Brain microvascular endothelial cell (primary cell): ENCODE measurements at places on chromosomes 11 and 22.

DNA sequence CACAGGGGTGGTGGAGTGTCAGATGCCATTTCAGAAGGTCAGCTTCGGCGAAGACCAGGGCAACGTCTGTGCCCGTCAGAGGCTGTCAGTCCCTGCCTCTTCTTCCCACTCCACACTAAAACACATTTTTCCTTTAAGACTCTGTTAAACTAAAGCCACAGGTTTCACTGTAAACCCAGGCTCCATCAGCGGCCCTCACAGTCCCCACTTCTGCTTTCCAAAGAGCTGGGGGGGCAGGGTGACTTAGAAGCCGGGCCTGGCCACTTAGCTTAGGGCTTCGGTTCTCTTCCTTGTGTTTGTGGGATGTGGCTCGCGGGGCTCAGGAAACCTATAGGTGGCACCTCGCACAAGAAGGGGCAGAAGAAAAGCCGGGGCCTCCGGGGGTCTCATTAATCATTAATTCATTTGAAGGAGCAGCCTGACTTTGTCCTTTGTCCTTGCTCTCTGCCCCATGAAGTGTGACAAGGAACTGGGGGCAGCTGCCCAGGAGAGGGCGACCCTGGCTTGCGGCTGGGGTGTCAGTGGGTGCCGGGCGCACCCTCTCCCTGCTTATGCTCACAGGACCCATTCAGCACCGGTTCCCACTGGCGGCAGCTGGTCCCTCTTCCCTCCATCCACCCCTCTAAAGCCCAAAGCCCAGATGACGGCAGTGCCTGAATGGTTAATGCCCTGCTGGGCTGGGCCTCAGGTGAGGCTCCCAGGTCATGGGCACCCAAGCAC, 4.1 kb downstream of the SLC25A45 start:
- DNase-seq, result no peak

DNA sequence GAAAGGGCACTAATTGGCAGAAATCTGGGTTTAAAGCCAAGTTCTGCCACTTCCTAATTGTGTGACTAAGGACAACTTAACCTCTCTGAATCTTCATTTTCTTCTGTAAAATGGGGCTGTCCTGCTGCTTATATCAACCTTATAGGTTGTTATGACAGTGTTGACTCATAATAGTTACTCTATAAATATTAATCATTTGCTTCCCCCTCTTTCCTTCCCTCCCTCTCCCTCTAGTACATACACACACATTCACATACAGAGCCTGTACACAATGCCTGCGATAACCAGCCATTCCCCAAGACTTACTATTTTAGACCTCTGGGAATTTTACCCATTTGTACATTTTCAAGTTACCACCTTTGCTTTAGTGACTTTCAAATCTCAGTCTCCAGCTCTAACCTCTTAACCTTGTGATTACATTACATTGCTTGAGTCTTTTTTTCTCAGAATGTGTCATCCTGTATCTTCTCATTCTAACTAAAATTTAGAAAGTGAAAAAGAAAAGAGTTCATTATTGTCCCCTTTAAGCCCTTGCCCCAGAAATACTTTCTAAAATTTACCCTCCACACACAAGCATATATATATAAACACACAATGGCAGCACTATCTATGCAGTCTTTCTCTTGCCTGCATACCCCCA, 31.9 kb downstream of the GDPD4 start:
- peak; percentile 29 for DNase-seq

- no peak for DNase-seq
Observed at GRCh38 chr22:40586781-40587180, 49.7 kb downstream of the MRTFA start.

DNA sequence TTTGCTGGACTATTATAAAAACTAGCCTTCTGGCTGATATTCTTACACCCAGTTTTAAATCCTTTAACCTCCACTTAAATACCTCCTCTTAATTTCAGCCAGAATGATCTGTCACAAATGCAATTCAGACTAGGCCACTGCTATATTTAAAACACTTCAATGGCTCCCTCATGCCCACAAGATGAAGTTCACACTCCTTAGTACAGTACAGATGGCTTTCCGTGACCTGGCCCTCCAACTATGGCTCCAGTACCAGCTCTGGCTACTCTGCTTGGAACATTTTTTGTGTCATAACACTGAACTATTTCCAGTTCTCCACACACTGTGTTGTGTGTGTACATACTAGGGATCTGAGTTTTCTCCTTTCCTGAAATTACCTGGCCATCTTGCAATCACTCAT, 353.4 kb downstream of the SOX6 start:
- DNase-seq, result no peak

GRCh38 chr11:7871056-7871455, 60.0 kb downstream of the OR10A6 start:
- no peak for DNase-seq

GRCh38 chr11:117928446-117929141, 608 bp downstream of the TMPRSS13 start:
- DNase-seq, result no peak

- no peak for DNase-seq
Observed at GRCh38 chr11:33044285-33044756, 4.9 kb downstream of the TCP11L1 start.

DNA sequence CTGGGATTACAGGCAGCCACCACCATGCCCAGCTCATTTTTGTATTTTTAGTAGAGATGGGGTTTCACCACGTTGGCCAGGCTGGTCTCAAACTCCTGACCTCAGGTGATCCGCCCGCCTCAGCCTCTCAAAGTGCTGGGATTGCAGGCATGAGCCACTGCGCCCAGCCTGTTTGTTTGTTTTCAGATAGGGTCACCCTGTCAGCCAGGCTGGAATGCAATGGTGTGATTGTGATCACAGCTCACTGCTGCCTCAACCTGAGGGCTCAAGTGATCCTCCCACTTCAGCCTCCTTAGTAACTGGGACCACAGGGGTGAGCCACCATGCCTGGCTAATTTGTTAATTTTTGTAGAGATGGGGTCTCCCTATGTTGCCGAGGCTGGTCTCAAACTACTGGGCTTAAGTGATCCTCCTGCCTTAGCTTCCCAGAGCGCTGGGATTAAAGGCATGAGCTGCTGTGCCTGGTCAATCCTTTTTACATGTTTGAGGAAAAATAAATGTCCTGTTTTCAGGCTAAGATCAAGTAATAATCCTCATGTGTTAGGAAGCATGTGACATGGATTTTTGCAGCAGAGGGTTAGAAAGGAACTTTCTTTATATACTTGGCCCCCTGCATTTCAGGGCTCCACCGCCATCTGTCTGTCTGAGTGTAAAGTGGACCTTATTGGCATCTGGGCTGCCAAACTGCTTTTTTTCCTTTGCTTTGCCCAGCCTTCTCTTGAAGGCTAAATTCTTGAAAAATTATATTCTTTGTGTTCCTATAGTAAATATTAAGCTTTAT, 4.8 kb upstream of the SLC3A2 start:
- no peak for DNase-seq

- DNase-seq, result no peak
Observed at GRCh38 chr11:71342116-71342515, 89.7 kb upstream of the SHANK2 start.

DNA sequence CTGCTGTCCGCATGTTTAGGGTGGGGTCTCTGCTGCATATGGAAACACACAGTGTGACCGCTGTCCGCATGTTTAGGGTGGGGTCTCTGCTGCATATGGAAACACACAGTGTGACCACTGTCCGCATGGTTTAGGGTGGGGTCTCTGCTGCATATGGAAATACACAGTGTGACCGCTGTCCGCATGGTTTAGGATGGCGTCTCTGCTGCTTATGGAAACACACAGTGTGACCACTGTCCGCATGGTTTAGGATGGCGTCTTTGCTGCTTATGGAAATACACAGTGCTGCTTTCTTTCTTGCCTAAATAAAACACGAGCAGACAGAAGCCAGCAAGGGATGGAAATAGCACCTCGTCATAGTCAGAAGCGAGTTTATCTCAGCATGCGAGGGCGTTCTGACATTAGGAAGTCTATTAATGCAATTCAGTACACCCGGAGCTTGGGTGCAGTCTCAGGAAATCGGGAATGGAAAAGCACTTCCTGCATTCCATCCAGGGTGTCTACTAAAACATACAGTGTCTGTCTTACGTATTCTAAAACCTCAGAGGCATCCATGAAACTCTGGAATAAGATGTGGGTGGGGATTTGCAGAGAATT, 32.6 kb upstream of the TOLLIP start:
- DNase-seq, result peak; percentile 49

DNA sequence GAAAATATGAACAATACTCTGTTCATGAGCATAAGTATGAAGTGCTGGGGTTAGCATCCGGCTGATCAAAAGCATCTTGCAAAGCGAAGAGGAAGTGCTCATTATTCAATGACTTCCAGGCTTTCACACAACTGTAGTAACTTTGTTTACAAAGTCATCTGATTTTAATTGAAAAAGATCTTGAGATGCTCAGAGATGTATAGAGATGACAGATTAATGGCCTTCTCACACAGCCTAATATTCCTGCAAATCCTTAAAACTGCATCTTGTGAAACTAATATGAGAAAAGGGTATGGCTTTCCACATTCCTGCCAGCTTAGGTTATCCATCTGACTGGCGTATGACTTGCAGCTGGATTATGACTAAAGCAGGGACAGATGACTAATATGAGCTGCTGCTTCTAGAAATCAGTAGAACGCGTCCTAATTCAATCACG, 125.4 kb downstream of the CASP12 start:
- peak; percentile 94 for DNase-seq

DNA sequence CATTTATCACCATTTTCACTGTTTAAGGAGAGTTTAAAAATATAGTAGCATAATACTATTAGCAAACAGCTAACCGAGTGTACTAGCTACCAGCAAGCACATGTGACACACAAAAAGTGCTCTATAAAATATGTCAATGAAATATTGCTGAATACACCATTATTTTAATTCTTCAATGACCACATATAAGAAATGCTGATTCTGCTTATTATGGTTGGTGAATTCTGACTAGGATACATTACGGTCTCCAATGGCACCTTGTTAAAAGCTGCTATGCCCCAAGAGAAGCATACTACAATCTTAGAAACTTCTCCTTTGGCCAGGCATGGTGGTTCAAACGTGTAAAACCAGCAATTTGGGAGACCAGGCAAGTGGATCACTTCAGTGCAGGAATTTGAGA, 129.8 kb downstream of the MRTFA start:
- no peak for DNase-seq

- no peak for DNase-seq
Observed at GRCh38 chr11:1287928-1288327, 21.5 kb downstream of the TOLLIP start.

DNA sequence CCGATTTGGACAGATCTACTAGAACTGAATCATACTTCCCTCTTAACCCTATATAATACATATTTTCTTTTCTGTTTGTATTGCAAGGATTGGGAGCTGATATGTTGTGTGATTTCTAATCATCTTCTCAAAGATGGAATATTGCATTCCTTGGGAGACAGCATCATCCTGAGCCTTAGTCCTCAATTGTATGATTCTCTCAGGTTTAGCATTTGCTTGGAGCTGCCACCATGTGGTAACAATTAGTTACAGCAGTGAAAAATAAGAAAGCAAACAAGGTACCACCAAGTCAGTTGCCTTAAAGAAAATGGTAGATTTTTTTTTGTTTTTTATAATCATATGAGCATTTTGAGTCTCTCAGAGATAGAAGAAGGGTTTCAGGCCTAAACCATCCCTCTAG, 11.9 kb downstream of the SNX19 start:
- DNase-seq, result no peak

- no peak for DNase-seq
Observed at GRCh38 chr11:69003301-69003865, 9.7 kb downstream of the MRGPRF start.

- no peak for DNase-seq
Observed at GRCh38 chr11:62217191-62217748, 8.8 kb downstream of the SCGB2A1 start.

GRCh38 chr11:69909561-69910518, 90.6 kb upstream of the FGF3 start:
- no peak for DNase-seq

- DNase-seq, result no peak
Observed at GRCh38 chr11:61290905-61291690, 4.0 kb downstream of the VWCE start.

DNA sequence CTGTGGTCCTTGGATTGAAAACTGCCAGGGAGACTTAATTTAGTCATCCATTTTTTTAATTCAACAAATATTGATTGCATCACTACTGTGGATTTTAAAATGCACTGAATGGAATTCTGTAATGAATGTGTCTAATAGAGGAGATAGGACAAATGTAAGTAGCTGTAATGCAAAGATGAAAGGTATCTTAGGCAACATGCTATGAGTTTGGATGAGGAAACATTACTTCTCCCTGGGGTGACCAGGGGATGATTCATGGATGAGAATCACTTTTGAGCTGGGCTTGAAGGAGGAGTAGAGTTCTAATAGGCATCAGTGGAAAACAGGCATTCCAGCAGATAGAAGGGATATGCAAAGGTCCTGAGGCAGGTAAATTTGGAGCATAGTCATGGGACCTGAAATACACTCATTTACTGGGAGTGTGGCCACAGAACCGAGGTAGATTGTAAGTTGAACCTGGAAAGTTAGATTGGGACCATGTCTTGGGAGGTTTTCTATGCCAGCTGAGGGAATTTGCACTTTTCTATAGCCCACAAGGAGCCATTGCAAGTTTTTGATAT, 43.4 kb downstream of the PKNOX2 start:
- DNase-seq, result peak; percentile 17

DNA sequence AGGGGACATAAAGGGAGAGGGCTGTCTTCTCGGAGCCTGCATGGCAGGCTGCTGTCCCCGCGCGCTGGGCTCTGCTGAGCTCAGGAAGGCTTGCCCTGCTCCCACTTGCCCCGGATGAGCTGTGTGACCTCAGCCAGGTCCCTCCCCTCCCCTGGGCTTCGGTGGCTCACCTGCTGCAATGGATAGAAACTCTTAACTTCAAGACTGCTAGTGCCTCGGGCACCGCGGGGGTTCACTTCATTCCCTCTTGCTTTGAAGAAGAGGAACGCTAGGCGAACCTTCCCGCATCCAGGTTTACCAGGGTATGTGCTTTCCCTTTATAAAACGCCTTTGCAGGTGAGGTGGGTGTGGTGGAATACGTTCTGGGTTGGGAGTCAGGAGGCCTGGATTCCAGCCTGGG, 115.0 kb downstream of the PHF21B start:
- no peak for DNase-seq

DNA sequence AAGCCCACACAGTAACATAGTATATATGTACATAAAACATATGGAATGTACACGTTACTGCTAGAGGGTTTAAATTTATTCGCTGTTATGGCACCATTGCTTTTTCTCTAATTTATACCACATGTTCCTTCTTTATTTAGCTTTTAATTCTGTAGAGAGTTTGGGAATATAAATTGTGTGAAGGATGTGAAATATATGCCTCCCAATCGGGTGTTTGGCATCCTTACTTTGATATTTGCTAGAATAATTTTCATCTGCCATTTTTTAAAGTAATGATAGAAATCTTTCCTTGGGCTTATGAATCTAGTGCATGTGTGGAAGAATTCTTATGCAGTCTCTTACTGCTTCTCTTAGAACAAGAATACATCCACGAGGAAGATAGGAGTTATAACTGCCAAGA, 509.8 kb upstream of the RAG2 start:
- DNase-seq, result no peak

GRCh38 chr11:27553186-27553585, 46.6 kb upstream of the LIN7C start:
- no peak for DNase-seq
